ENCODE measurements at places on chromosomes 2 and 18. TPM values are rescaled to one million over a fixed set of nuclear protein-coding genes. Genes with fewer than 3 reads are reported as not detected.

The B3GNT7 gene
- not detected for total RNA-seq

The DDX18 gene
- total RNA-seq = 161 TPM

The PSMA8 gene
- total RNA-seq = 2.0 TPM

- DNase-seq = no peak
Measured at GRCh38 chr2:28080911-28081310, 190.4 kb downstream of the BABAM2 start.

GRCh38 chr18:45589356-45590035, 25.8 kb upstream of the SLC14A2 start:
- no peak for DNase-seq

DNA sequence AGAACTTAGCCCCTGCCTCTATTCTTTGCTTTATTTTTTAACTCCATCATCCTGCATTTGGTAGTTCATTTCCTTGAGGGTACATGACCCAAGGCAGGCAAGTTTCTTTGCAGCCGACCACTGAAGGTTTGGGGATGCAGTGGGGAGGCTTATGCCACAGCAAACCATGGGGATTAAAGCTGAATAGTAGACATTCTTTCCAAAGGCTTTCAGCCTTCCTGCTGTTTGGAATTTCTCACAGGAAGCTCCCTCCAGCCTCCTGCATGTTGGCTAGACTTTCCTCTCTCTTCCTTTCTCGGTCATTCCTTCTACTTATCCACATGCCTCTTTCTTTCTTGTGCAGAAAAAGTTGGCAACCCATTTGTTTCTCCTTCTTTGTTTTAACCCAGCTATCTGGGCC, 77.3 kb downstream of the SOCS6 start:
- no peak for DNase-seq

GRCh38 chr2:127516041-127516762, 10.1 kb downstream of the IWS1 start:
- no peak for DNase-seq

DNA sequence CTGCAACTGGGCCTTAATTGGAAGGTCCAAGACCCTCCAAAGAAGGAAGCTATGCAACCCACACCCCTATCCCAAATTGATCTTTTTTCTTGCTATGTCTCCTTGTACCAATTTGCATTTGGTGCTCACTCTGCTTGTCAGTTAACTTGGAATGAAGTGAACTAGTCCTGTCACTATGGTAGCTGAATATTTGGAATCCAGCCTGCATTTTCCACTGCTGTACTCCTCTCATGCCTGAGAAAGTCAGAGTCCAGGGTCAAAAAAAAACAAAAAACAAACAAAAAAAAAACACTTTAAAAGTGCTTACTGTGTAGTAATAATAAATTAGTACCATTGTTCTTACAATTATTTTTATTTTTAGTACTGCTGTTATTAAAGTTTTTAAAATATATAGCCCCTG, 462.8 kb upstream of the SLC8A1 start:
- DNase-seq = no peak

- DNase-seq = no peak
Measured at GRCh38 chr2:101509499-101510284, 34.8 kb upstream of the RFX8 start.

DNA sequence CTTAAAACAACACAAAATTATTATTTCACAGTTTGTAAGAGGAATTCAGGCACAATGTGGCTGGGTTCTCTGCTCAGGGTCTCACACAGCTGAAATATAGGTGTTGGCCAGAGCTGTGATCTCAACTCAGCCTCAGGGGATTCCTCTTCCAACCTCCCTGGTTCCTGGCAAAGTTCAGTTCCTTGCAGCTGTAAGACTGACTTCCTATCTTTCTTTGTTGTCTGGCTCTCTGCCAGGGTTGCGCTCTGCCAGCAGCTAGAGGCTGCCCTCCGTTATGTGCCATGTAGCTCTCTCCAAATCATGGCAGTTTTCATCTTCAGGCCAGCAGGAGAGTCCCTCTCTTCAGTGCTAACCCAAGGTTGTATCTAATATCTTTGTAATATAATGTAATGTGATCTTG, 272.5 kb upstream of the KCNJ3 start:
- DNase-seq = no peak

DNA sequence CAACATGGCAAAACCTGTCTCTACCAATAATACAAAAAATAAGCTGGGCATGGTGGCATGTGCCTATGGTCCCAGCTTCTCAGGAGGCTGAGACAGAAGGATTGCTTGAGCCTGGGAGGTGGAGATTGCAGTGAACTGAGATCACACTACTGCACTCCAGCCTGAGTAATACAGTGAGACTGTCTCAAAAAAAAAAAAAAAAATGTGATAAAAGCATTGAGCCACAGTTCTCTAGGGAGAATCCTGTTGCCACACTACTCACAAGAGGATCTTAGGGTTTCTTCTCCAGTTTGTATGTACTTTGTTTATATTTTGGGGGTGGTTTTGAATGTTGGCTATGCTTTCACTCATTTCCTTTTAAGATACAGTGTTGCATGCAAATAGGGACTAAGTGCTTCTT, 62.0 kb downstream of the TMEM185B start:
- DNase-seq = no peak

GRCh38 chr2:61450144-61450543, 20.7 kb downstream of the USP34 start:
- DNase-seq = no peak

DNA sequence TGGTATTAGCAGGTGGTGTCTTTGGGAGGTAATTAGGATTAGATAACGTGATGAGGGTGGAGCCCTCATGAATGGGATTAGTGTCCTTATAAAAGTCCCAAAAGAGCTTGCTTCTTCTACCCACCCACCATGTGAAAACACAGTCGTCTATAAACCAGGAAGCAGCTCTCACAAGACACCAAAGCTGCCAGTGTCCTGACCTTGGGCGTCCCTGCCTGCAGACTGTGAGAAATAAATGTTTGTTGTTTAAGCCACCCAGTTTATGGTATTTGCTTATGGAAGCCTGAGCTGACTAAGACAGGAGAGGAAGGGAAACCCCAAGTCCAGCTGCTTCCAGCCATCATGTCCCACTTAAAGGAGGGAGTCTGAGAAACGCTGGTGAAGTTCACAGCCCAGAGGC, 13.6 kb downstream of the ADI1 start:
- DNase-seq = no peak

Measured in activated CD4-positive, alpha-beta T cell treated with anti-CD3 and anti-CD28 coated beads for 36 hours (primary cell).